ENCODE measurements at places on chromosomes 13 and 19.

DNA sequence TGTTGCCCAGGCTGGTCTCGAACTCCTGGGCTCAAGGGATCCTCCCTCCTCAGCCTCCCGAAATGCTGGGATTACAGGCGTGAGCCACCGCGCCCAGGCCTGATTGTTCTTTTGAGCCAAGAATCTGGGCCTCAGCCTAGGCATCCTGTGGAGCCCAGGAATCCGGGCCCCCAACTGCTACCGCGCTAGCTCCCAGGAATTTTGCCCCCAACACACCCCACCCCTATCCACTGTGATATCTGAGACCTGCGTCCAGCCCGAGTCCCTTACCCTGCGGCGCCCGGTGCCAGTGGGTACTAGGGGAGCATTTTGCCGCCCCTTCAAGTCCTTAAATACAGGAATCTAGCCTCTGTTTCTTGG lies 838 bp upstream of the MYADM start:
- H3K27ac ChIP-seq = peak overlapping the region; percentile 100
- DNase-seq = peak; percentile 88
- H3K27me3 ChIP-seq = no peaks in the 10 kb centered on the region
- H3K4me1 ChIP-seq = no peaks in the 10 kb centered on the region

- peaks cover 6% of the 10 kb centered on the region for H3K4me1 ChIP-seq
- H3K27ac ChIP-seq = no peak overlapping the region
- no peak overlapping the region for H3K4me3 ChIP-seq
- no peak for DNase-seq
- H3K36me3 ChIP-seq = no peaks in the 10 kb centered on the region
These were observed 44.4 kb upstream of the C1QTNF9 start for GRCh38 chr13:24264976-24265375.

- peaks cover 2% of the 10 kb centered on the region for H3K27me3 ChIP-seq
- H3K27ac ChIP-seq = no peak overlapping the region
- H3K4me1 ChIP-seq = no peaks in the 10 kb centered on the region
- H3K4me3 ChIP-seq = no peak overlapping the region
- peak; percentile 38 for DNase-seq
These were observed 16.6 kb downstream of the GJA3 start for GRCh38 chr13:20144141-20144850.

DNA sequence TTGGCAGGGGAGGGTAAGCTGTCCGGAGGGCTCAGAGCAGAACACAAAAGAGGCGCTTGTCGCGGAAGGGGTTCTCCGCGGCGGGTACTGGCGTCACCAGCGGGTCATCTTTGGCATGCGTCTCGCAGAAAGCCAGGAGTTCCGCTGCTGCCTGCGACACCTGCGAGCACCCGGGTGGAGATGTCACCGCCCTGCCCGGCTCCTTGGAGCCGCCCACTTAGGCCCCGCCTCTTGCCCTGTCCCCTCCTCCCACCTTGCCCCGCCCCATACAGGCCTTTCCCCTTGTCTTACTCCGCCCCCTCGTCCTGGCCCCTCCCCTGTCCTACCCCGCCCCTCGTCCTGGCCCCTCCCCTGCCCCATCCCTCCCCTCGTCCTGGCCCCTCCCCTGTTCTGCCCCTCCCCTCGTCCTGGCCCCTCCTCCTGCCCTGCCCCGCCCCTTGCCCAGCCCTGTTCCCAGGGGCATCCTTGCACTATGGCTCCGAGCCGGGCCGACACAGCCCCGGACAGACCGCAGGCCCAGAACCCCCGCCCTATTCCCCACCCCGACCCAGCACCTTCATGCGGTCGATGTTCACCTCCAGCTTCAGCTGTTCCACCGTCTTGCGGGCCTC lies 1.9 kb downstream of the GNG8 start:
- H3K36me3 ChIP-seq = no peaks in the 10 kb centered on the region
- peak; percentile 99 for DNase-seq
- H3K4me3 ChIP-seq = peak overlapping the region; percentile 77

All from endodermal cell (in vitro differentiated cells).